ENCODE measurements at places on chromosomes 4 and X. TPM values are rescaled to one million over a fixed set of nuclear protein-coding genes. Genes with fewer than 3 reads are reported as not detected.

GRCh38 chrX:43586830-43587229 is 69.3 kb upstream of the MAOA start:
- no peaks in the 10 kb centered on the region for H3K4me1 ChIP-seq
- no peak for DNase-seq
- no peaks in the 10 kb centered on the region for H3K36me3 ChIP-seq
- no peak overlapping the region for H3K4me3 ChIP-seq

- H3K36me3 ChIP-seq = no peaks in the 10 kb centered on the region
- peak; percentile 34 for DNase-seq
- no peaks in the 10 kb centered on the region for H3K27me3 ChIP-seq
- peaks cover 2% of the 10 kb centered on the region for H3K4me1 ChIP-seq
- H3K27ac ChIP-seq = no peak overlapping the region
- H3K4me3 ChIP-seq = no peak overlapping the region
Observed at GRCh38 chrX:46791927-46792809, 33.2 kb upstream of the SLC9A7 start.

DNA sequence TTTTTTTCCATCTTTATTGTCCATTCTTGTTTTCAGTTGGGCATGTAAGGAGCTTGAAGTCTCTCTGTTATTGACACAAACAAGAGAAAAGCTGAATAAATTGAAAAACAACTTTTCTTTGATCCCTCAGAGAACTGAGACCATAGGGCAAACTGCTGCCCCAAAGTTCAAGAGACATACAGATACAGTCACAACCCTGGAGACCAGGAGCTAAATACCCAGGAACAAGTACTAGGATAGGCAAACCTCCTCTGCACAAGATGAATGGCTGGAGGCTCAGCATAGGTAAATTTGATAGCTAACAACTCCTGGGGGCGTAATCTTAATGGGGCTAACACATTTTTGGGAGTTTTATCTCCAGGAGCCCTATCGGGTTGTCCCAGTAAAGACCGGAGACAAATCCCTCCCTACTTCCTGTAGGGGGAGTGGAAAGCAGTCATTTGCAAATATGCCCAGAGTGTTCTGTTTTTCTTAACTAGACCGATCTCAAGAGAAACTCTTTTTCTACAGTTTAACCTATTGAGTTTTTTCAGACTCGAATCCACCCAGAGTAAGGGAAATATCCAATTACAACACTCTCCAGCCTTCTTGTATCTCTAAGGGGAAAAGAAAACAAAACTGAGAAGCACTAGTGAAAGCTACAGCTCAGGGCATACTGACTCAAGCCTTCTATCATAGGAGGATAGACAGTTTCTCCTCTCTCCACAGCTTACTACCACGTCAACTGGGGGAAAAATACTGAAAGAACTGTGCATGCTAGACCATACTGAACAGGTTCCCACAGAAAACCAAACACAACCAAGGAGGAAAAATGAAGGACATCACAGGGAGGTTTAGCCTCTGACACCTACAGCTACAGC is 23.1 kb downstream of the MAGEA8 start:
- H3K4me3 ChIP-seq = no peak overlapping the region
- H3K4me1 ChIP-seq = no peaks in the 10 kb centered on the region
- H3K27me3 ChIP-seq = peaks cover 5% of the 10 kb centered on the region
- H3K36me3 ChIP-seq = no peaks in the 10 kb centered on the region
- no peak overlapping the region for H3K27ac ChIP-seq

- H3K27ac ChIP-seq = no peak overlapping the region
- H3K36me3 ChIP-seq = no peaks in the 10 kb centered on the region
- H3K4me1 ChIP-seq = no peaks in the 10 kb centered on the region
- peaks cover 6% of the 10 kb centered on the region for H3K27me3 ChIP-seq
- no peak for DNase-seq
- H3K4me3 ChIP-seq = no peak overlapping the region
Observed at GRCh38 chr4:185134307-185134869, 8.7 kb upstream of the SLC25A4 start.

DNA sequence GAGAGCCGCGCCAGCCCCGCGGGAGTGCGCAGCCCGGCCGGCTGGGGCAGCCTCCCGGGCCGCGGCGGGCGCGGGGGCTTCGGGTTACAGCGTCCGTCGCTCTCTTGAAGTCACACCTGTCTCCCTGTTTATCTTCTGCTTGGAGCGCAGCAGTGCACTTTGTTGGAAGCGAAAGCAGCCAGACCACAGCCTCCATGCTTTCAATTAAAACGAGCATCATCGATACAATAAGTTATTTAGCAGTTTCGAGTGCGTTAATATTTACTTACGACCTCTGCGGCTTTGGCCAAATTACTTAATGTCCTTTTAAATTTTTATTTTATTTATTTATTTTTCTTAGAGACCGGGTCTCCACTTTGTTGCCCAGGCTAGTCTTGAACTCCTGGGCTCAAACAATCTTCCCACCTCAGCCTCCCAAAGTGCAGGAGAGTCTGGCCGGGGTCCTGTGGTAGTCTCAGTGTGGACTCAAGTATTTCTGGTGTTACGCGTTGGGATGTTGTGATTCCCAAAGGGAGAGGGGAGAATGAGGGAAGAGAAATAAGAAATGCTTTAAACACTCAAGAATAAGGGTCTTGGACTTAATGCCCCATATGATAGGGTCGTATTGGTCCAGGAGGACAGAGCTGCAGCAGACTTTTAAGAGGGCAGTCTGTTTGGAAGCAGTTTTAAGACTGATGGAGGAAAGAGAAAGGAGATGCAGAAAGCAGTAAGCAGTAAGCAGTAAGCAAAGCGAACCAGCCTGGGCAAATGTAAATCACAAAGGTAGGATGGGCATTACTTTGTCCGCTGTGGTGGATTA is 504 bp upstream of the PDLIM3 start:
- no peak overlapping the region for H3K4me3 ChIP-seq
- H3K4me1 ChIP-seq = peaks cover 3% of the 10 kb centered on the region
- H3K36me3 ChIP-seq = no peaks in the 10 kb centered on the region

DNA sequence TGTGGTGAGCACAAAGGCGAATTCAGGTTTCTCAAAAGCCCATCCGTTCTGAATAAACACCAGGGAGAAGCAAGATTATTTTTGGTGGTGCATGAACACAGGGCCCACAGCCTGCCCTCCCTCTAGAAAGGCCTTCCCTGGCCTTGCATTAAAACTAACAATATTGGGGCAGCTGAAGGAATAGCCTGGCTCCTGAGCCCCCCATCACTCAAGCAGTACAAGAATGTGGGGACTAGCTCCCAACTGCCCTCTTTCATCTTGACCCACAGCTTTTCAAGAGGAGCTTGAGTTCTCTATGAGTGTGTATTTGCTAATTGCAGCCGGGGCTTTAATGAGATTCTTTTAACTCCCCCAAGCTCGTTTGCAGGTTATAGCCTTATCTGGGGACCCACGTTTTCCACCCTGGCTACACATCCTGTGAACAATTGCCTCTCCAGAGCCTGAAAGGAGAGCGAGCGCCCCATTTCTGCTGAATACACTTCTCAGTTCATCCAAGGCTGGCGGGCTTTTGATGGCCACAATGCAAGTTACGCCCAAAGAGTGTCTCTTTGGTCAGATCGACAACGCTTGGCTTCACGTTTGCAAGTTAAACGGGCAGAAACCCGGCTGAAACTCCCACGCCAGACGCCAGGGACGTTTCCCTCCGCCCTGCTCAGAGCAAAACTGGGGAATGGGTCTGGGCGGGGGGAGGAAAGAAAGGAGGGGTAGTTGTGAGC is 4.7 kb upstream of the GSX2 start:
- peaks cover 45% of the 10 kb centered on the region for H3K4me1 ChIP-seq
- H3K27me3 ChIP-seq = peaks cover 85% of the 10 kb centered on the region
- H3K36me3 ChIP-seq = no peaks in the 10 kb centered on the region
- no peak overlapping the region for H3K27ac ChIP-seq
- no peak for DNase-seq

DNA sequence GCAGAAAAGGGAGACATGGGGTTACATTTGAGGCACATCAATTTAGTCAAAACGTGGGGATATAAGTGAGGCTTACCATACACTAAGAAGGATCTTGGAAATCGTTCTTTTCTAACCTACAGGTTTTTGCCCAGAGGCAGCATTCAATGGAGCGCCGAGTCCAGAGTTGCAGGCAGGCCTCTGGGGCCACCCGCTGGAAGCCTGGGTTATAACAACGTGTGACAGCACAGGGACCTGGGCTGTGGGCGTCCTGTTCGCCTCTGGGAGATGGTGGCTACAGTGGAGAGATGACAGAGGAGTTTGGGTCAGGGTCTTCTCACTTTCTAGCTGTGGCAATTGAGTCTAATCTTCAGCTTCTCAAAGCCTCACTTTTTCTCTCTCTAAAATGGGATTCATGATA is 53.9 kb downstream of the ENPP6 start:
- no peaks in the 10 kb centered on the region for H3K36me3 ChIP-seq
- peaks cover 37% of the 10 kb centered on the region for H3K27me3 ChIP-seq
- peak; percentile 22 for DNase-seq
- H3K4me1 ChIP-seq = peaks cover 8% of the 10 kb centered on the region
- H3K4me3 ChIP-seq = no peak overlapping the region
- H3K27ac ChIP-seq = no peak overlapping the region

DNA sequence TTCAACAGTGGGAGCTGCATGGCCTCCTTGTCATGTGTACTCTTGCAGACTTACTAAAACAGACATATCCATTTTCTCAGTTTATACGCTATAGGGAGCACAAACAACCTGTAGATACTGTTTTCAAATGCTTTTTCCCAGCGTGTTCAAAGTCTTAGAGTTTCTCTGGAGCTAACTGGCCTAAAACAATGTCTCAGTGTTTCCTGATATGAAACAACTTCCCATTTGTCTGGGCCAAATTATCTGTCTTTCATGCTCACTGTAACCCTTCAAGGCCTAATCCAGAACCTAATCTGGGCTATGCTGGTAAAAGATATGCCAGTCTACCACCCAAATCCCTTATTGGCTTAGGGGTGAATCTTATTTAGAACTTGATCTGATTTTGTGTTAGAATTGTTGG is 38.8 kb downstream of the RAB40A start:
- no peak overlapping the region for H3K27ac ChIP-seq
- no peaks in the 10 kb centered on the region for H3K4me1 ChIP-seq
- DNase-seq = no peak
- no peaks in the 10 kb centered on the region for H3K36me3 ChIP-seq

GRCh38 chr4:36399762-36400353 is 118.4 kb downstream of the DTHD1 start:
- H3K27ac ChIP-seq = no peak overlapping the region
- peak; percentile 78 for DNase-seq
- no peaks in the 10 kb centered on the region for H3K27me3 ChIP-seq
- no peak overlapping the region for H3K4me3 ChIP-seq
- no peaks in the 10 kb centered on the region for H3K4me1 ChIP-seq

- no peak overlapping the region for H3K4me3 ChIP-seq
- no peak for DNase-seq
- H3K36me3 ChIP-seq = no peaks in the 10 kb centered on the region
- no peaks in the 10 kb centered on the region for H3K4me1 ChIP-seq
- H3K27me3 ChIP-seq = no peaks in the 10 kb centered on the region
Observed at GRCh38 chrX:42565739-42566138, 212.2 kb downstream of the PPP1R2C start.

- peak overlapping the region; percentile 94 for H3K27ac ChIP-seq
- peaks cover 19% of the 10 kb centered on the region for H3K4me1 ChIP-seq
- peak overlapping the region; percentile 78 for H3K4me3 ChIP-seq
- no peaks in the 10 kb centered on the region for H3K27me3 ChIP-seq
- DNase-seq = peak; percentile 86
- no peaks in the 10 kb centered on the region for H3K36me3 ChIP-seq
Observed at GRCh38 chrX:18984381-18985185, 669 bp upstream of the PHKA2 start.

DNA sequence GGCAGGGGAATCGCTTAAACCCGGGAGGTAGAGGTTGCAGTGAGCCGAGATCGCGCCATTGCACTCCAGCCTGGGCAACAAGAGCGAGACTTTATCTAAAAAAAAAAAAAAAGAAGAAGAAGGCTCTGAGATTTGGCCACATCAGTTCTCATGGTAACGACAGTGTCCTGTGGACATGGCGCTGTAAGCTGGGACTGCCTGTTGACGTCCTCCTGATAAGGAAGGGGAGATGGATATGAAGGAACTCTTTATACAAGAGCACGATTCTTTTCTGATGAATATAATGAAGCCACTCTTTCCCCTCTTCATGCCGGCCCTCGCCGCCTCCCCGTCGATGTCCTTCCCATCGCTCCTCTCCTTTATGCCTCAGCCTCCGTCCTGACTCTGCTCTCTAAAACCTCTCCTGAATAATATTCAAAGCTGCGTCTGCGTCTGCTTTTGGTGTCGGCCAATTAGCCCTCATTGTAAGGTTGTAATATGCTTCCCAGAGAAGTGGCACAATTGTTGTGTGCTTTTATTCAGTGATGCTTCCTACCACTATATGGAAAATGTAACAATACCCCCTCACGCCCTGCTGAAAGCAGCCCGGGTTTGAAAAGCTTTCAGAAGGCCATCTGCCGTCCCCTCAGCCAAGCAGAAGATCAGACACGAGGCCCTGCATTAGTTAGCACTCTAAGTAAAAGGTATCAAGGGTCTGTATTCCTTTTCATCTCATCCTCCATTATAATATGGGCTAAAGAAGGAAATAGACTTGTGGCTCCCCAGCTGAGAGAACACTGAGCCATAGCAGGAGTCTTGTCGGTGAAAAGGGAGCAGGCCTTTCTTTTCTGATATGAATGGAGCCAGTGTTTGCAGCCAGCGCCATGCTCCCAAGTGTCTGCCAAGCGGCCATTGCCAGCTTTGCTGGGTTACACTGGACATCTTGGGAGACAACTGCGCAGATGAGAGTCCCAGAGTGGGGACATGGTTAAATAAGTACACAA is 22.1 kb upstream of the SCOC start:
- H3K4me3 ChIP-seq = no peak overlapping the region
- H3K36me3 ChIP-seq = no peaks in the 10 kb centered on the region
- no peaks in the 10 kb centered on the region for H3K27me3 ChIP-seq
- H3K4me1 ChIP-seq = peaks cover 11% of the 10 kb centered on the region

DNA sequence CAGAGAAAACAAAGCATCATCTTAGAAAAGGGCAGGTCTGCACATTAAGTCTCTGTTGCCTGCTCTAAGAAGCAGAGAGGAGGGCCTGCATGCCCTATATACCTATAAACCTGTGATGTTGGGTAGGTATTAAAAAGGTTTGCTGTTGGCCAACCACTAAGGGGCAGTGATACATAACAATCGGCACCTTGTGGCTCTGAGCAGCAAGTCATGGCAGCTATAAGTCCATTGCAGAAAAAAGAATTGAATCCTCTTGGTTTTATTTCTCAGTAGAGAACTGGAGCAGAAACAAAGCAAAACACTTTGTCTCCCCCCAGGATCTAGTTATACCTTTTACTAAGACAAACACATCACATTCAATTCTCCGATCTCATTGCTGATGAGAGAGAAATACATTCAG is 1364.4 kb downstream of the STIM2 start:
- H3K4me1 ChIP-seq = no peaks in the 10 kb centered on the region
- no peaks in the 10 kb centered on the region for H3K36me3 ChIP-seq
- no peak overlapping the region for H3K4me3 ChIP-seq
- no peak for DNase-seq
- no peak overlapping the region for H3K27ac ChIP-seq
- no peaks in the 10 kb centered on the region for H3K27me3 ChIP-seq

SERTM2 gene
- total RNA-seq = not detected

APBB2 gene
- total RNA-seq = not detected

UBA1 gene
- 72.1 TPM for total RNA-seq

RASSF6 gene
- total RNA-seq = 0.25 TPM

CSAG1 gene
- total RNA-seq = not detected

MAGEC3 gene
- not detected for total RNA-seq

AKAP14 gene
- not detected for total RNA-seq

FOXR2 gene
- total RNA-seq = not detected

Measured in CD4-positive, alpha-beta T cell (primary cell).